Caco-2 (cell line): ENCODE measurements at places on chromosomes 1 and 21. TPM values are rescaled to one million over a fixed set of nuclear protein-coding genes. Genes with fewer than 3 reads are reported as not detected.

The RHD gene
- total RNA-seq, result not detected in 2 replicates

DNA sequence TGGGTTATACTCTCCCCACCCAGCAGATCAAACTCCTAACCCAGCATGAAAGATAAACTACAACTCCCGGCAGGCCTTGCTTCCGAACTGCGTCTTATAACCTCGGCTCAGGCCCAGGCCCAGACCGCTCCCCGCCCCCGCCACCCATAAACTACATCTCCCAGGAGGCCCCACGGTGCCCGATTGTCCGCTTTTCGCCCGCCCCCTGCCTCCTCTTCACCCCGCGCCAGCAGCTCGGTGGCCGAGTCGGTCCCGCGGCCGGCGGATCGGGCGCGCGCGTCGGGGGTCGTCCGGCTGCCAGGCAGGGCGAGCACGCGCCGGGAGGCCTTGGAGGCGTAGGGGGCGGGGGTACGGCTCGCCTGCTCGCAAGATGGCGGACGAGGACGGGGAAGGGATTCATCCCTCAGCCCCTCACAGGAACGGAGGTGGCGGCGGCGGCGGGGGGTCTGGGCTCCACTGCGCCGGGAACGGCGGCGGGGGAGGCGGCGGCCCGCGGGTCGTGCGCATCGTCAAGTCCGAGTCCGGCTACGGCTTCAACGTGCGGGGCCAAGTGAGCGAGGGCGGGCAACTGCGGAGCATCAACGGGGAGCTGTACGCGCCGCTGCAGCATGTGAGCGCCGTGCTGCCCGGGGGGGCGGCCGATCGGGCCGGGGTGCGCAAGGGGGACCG, at the start of gene SNX27:
SNX27 (plus strand) TSS at position 219 of the 669 bp plus-strand sequence; CDS start at position 371, 152 bp downstream.
- peak; percentile 95 for DNase-seq

- no peak for DNase-seq
Observed at GRCh38 chr1:11729498-11730428, 6.2 kb upstream of the AGTRAP start.

DNA sequence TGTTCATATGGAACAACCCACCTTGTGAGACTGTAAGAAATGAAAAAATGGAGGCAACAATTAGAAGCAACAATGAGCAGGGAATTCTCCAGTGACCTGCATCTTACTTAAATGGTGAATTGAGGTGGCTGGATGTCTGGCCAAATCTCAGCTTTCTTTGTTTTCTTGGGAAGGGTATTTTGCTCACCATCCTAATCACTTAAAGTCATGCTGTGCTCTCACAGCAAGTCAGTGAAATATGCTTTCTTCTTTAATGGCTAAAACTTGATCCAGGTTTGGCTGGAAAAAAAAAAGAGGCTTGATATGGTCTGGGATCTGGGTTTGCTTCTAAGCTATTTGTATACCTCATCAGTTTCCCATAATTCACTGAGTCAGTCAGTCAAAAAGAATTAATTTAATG, 124.8 kb downstream of the ESRRG start:
- no peak for DNase-seq

DNA sequence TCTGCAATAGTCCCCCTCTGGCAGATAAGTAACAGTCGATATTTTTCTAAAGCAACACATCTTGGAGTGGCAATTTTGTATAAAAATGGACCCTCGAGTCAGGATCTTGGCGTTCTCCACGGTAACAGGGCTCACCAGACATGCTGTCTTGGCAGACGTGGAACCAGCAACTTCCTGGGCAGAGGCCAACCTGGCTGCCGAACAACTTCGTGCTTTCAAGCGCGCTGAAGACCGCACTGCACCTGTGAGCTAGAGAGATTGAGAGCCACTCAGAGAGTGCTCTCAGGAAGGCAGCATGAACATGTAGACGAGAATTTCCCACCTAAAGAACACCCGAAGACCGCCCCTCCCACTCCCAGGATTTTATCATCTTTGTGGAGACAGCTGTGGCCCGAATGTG, 7.3 kb downstream of the C1orf174 start:
- DNase-seq, result no peak
